Activated T-cell treated with anti-CD3 and anti-CD28 coated beads, Interleukin-2, amount 50 U/mL, for 48 hours (primary cell): ENCODE measurements at places on chromosomes 4 and X.

DNA sequence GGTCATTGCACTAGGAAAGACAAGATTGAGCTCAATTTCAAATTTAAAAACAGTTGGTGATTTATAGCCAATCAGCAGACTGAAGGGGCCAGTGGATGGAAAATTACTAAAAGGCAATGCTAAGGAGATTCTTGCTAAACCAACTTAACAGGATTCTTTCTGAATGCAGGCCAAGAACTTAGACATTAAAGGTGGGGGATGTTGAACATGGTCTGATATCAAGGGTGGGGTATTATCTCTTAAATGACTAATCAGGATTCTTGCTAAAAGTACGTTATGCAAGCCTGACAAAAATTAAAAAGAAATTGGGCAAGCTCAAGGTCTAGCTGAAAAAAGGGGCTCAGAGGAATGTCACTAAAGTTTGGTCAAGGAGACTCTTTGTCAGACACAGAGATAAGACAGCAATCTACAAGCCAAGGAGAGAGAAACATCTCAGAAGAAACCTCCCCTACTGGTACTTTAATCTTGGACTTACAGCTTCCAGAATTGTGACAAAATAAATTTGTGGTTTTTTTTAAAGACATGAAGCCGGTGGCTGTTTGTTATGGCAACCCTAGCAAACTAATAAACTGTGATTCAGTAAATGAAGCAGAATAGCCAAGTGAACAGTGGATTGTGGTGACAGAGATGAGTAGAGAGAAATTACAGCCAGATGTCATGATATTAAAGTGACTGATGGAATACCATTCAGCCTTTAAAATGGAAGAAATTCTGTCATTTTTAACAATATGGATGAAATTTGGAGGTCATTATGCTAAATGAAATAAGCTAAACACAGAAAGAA, 120.3 kb upstream of the KLHL4 start:
- no peak for DNase-seq

DNA sequence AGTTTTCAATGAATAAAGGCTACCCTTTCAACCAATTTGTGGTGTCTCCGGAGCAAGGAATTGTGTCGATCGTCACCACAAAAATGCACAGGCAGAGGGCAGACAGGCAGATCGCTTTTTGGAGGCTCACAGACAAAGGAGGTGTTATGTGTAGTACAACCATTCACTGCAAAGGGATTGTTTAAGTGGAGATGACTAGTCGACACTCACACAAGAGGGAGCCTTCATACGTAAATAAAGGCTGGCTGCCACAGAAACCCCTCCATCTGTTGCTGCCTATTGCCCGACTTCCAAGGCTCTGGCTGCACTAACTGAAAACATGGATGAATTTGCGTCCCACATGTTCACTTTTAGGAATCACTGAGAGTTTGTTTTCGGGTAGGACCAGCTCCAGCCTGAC, 281.1 kb downstream of the NKX6-1 start:
- DNase-seq: no peak

DNA sequence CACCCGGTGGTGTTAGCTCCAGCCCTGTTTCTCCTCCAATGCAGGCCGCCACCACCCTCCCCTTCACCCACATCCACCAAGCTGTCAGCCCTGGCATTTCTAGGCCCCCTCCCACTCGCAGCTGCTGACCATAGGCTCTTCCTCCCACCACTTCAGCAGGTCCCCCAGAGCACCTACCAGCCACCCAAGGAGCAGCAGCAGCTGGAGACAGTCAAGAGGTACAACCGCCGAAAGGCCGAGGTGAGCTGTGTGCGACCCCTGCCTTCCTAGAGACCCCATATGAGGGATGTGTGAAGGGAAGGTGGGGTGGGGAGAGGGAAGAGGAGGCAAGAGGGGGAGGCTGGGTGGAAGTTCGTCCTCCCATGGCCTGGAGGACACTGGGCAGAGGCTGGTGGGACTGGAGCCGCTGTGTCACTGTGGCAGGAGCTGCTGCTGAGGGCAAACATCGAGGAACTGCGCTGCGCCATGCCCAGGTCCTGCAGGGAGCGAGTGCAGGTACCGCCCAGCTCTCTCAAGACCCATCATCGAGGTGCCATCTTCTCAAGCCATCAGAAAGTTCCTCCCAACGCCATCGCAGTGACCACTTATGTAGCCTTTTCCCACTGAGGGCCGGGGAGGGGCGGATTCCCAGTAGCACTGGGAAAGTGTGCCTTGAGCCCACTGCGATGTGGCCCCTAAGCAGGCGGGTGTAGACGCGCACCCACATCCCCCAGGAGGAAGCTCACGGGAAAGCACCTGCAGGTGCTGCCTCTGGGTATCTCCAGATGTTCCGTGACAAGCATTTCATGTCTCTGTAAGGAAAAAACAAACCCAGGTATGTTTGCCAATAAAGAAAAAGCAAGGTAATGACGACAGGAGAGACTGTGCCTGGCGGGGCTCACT, 19.2 kb upstream of the RNF4 start:
- DNase-seq: no peak

GRCh38 chr4:73066445-73066844, 3.1 kb downstream of the COX18 start:
- no peak for DNase-seq

- DNase-seq: no peak
Observed at GRCh38 chr4:39104255-39104654, 42.2 kb downstream of the KLHL5 start.

- DNase-seq: no peak
Observed at GRCh38 chr4:54005475-54005874, 58.9 kb downstream of the CHIC2 start.

GRCh38 chr4:68883870-68884269, 67.7 kb downstream of the UGT2A3 start:
- no peak for DNase-seq

DNA sequence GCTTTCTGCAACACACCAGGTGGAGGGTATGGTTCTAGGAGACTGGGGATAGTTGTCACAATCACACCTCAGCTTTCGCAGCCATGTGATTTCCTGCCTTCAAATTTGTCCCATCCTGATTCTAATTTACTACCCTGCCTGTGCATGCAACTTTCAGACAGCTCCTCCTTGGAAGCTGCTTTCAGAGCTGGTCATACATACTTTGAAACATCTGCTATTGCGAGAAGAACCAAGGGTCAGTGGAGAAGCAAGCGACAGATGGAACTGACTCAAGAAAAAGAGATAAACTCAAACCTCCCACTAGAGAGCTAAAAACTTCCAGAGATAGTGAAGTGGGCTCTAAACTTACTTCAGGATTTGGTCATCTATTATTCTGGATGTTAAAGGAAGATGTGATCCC, 381.7 kb upstream of the FGF13 start:
- DNase-seq: no peak

DNA sequence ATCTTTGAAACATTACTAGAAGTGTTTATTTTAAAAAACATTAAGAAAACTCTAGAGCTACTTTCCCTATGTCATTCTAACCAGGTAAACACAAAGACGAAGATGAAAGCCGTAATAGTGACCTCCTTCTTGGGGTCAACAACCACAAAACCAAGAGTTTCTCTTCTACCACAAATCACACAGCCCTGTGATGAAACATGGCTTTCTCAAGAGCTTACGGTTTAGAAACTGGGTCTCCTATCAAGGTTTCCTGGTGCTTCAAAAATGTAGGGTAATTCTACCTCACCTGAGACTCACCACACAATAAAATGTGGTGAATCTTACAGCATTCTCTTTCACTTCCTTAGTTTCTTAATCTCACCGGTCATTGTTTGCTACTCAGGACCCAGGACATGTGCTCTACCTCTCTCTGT, 50.9 kb downstream of the CORIN start:
- DNase-seq: no peak

- DNase-seq: no peak
Observed at GRCh38 chr4:52658641-52659000, 480 bp downstream of the USP46 start.
